DMS79 (cell line): ENCODE measurements at places on chromosomes 2 and 18.

DNA sequence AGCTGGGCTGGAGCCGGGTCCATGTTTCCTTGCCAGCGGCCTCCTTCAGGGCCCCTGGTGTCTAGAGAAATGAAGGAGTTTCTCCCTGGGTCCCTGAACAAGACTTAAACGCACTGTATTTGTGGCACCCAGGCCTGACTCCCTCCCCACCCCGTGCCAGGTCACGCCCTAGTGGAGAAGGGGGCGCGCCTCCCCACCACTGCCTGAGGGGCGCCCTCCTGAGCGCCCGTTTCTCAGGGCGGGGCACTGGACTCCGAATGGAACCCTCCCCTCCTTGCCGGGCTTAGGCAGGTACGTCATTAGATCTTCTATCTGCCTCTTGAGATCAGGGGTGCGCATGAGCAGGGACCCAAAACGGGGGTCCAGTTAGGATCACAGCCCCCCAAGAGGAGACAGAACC, 16.3 kb downstream of the ODC1 start:
- no peak for DNase-seq

DNA sequence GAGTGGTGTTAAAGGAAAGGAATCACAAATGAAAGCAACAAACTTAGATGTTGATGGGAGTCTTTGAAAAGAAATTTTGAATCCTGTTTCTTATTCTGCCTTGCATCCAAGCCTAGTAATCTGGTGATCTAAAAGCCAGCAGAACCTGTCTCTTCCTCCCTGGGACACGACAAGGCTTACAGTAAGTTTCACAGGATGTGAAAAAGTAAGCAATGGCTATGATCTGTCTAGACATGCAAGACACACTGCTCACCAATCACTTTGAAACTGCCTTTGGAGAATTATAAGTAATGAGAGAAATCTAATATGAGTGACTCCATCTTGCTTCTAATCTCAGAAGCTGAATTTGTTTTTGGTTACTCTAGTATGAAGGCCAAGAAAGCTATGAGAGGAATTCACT, 103.7 kb downstream of the KCNH7 start:
- DNase-seq = no peak

GRCh38 chr18:74183130-74183529, 34.8 kb downstream of the TIMM21 start:
- DNase-seq = no peak

- no peak for DNase-seq
Observed at GRCh38 chr2:230444832-230445231, 28.8 kb downstream of the SP100 start.
